Fibroblast of the conjunctiva (primary cell): ENCODE measurements at places on chromosomes 5 and 9.
A peak's percentile ranks its signal among the peaks of the same experiment; 100 is the strongest.

GRCh38 chr9:602716-603115, 238.8 kb upstream of the DMRT1 start:
- no peak for DNase-seq

GRCh38 chr5:162067655-162068411, at the start of gene GABRG2:
TSS of gene GABRG2 (plus strand) at chr5:162067773. CDS start at chr5:162068000, 227 bp downstream.
- DNase-seq: no peak

DNA sequence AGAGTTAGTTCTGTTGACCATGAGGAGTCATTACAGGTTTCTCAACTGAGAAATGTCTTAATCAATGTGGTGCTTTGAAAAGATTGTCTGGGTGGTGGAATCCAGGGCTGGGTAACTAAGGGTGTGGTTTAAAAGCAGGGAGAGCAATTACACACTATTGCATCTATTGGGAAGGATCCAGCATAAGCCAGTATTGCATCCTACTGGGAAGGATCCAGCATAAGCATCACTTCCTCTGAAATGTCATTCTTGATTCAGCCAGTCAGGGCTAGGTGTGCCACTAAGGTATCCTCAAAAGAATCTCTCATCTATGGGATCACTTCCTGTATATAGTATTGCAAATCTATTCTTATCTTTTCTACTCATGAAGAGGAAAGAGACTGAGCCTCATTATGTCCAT, 38.6 kb downstream of the ELOVL7 start:
- DNase-seq: peak; percentile 18

GRCh38 chr5:80083101-80083890, 48.1 kb downstream of the THBS4 start:
- peak; percentile 62 for DNase-seq

- DNase-seq: no peak
These were observed 76.2 kb upstream of the SPIN1 start for GRCh38 chr9:88312045-88312444.

DNA sequence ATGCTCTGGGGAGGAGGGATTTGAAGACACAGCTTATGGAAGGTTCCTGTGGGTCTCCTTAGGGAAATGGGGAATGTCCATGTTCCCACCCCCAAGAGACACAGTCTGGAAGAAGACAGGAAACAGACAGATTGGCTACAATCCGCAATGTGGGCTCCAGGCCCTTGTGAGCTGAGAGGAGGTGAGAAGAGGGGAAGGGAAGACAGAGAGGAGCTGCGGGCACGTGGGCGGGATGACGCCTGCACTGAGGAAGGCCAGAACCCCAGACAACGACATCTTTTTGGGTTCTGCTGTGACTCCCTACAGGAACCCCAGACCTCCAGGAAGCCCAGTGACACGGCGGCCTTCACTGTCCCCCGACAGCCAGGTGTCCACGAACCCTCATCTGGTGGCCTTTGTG, 29.9 kb upstream of the NKD2 start:
- no peak for DNase-seq

- no peak for DNase-seq
These were observed 121.1 kb downstream of the LMNB1 start for GRCh38 chr5:126897851-126898630.

- no peak for DNase-seq
These were observed 241.9 kb upstream of the TLE4 start for GRCh38 chr9:79329861-79330260.

- no peak for DNase-seq
These were observed 63.6 kb downstream of the ICE1 start for GRCh38 chr5:5486122-5486521.

DNA sequence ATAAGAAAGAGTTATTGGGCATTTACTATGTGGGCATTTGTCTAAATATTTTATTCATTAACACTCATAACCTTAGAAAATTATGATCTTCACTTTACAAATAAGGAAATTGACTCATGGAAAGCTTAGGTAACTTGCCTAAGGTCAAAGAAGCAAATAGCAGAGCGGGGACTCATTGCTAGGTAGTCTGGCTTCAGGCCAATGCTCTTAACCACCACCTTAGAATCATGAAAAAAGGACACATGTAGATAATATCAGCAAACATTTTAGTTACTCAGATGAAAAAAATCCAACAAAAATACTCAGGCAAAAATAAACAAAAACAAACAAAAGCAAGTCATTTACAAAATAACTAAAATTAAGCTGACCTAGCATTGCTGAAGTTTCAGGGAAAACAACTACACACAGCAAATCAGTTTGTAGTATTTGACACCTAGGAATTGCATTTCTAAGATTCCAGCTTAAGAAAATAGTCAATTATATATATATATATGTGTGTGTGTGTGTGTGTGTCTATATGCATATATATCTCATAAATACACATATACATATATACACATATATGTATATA, 166.0 kb downstream of the HMHB1 start:
- DNase-seq: no peak

DNA sequence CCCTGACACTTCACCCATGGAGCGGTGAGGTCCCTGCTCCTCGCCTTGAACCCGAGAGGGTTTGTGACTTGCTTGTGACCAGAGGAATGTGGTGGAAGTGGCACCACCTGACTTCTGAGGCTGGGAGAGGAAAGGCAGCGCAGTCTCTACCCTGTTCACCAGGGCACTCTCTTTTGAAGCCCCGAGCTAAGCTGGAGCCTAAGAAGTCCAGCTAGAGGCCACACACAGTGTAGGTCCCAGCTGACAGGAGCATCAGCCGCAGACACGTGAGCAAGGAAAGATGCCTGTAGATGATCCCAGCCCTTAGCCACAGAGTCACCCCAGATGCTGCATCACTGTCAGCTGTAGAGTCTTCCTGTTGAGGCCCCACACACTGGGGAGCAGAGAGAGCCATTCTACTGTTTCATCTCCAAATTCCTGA, 1.7 kb upstream of the ANGPTL2 start:
- no peak for DNase-seq

GRCh38 chr5:74641735-74642542, 1.4 kb upstream of the ENC1 start:
- peak; percentile 73 for DNase-seq

- no peak for DNase-seq
These were observed 65.2 kb upstream of the MAP1B start for GRCh38 chr5:72042097-72042496.

DNA sequence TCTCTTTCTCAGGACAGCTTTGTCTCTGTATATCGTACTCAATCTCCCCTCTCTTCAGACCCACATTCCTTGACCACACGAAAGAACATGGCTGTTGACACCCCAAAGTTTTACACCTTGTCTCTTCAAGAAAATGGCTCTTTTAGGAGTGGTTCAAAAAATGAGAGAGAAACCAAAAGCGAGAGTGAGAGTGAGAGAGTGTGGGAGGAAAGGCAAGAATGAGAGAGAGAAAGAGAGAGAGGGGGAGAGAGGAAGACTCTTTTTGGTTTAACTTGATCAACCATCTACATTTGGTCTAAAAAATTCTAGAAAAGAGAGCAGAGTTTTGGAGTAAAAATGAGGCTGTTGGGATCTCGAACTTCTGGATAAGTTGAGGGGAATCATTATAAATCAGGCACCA, 581.8 kb upstream of the WWC1 start:
- DNase-seq: no peak

- DNase-seq: no peak
These were observed 94.9 kb downstream of the DENND1A start for GRCh38 chr9:123834889-123835562.

DNA sequence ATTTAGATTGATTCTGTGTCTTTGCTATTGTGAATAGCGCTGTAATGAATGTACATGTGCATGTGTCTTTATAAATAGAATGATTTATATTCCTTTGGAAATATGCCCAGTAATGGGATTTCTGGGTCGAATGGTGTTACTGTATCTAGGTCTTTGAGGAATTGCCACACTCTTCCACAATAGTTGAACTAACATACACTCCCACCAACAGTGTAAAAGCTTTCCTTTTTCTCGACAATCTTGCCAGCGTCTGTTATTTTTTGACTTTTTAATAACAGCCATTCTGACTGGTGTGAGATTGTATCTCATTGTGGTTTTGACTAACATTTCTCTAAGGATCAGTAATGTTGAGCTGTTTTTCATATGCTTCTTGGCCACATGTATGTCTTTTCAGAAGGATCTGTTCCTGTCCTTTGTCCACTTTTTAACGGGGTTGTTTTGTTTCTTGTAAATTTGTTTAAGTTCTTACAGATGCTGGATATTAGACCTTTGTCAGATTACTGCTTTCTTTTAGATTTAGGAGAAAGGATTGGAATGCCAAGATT, 125.0 kb upstream of the NR5A1 start:
- DNase-seq: peak; percentile 33

- no peak for DNase-seq
These were observed 76.3 kb downstream of the ZNF608 start for GRCh38 chr5:124669956-124670721.

DNA sequence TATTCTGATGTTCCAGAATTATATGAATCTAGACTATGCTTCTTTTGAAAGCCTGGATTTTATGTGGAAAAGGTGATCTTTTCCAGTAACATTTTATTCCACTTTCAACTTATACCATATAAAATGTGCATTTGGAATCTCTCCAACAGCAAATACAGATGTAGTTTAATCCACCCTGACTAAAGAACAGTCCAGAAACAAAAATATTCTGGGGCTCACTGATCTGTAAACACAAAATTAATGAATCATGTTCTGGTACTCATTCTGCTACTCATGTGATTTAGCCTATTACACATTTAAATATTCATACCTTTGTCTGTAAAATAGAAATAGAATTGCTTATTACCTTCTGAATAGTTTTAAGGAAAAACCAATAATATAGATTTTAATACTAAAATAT, 125.8 kb downstream of the ARRDC3 start:
- DNase-seq: no peak

DNA sequence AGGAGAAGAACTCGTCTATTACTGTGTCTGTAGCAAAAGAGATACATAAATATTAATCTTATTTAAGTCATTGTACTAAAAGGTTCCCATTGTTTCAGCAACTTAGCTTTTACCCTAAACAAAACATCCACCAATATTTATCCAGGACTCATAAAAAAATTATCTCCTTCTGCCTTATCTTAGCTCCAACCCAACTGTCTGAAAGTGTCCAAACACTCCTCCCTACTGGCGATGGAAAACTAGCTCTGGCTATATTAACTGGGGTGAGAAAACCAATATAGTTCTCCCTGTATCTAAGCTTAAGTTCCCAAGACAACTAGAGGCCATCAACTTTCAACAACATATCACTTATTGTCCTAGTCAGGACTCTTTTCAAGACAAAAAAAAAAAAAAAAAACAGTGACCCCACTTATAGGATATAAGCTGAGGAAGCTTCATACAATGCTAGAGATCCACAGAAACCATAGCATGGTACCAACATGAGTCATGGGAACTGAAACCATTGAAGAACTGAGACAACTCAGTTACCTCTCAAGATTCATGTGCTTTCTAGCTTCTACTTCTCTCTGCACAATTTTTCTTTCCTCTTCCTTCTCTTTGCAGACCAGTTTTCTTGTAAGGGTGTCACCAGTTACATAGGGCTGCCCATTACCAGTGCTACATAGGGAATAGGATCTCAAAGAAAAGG, 150.7 kb upstream of the RASA1 start:
- DNase-seq: no peak

DNA sequence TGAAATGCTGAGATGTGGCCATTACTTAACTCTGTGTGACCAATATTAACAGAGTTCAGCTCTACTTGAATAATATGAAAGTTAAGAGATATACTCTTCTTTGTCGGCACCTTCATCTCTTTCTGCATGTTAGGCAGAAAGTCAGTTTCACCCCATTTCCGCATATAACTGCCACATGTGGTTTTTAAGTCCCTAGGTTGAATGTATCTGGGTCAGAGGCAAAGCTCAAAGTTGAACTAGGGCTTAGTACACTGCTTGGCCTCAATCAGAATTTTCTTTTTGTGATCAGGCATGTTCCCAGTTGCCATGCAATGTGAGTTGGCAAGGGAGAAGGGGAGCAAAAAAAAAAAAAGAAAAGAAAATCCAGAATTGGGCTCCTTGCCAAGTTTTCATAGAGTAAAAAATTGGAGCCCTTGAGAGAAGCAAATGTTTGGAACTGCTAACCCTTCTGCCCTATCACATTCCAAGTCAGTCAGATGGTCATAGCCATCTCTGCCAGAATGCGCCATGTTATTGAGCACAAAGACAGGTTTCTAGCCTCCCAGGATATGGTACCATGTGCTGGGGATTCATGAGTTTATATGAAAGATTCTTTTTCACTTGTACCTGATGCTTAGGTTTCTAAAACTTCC, 251.2 kb upstream of the RORB start:
- no peak for DNase-seq

DNA sequence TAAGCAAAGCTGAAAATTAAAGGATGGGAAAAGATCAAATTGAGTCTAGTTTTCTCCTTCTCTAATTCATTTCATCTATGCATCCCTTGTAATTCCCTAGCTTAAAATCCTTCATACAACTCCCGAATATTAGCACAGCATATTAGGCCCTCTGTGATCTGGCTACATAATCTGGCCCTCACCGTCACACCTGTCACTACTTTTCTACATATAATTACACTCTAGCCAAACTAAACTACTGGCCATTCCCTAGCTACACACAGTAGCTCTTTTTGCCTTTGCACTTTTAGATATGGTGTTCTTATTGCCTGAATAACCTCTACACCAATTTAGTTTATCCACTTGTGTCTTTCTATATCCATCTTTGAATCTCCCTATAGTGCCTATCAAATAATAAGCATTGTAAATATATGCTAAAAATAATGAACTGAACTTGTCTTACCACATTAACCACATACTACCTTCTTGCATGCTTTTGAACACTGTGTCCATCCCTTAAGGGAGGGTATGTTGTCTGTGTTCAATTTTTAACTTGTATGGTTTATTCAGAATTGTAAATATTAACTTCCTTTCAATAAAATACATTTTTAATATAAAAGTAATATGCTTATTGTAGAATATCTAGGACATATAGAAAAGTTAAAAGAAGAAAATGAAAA, 15.9 kb downstream of the RANBP6 start:
- no peak for DNase-seq

DNA sequence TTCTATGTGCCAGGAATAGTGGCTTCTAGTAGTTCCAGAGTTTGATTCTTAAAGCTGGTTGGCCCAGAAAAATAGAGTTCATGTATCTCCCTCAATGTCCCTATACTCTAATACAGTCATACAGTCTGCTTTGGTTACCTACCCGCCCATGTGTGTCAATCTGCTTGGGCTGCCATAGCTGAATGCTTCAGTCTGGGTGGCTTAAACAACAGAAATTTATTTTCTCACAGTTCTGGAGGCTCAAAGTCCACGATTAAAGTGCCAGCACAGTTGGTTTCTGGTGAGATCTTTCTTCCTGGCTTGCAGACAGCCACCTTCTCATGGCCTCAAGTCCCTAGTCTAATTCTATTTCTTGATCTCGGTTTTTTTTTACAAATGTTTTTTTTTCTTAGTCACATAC, 1739.0 kb downstream of the MAT2B start:
- no peak for DNase-seq

- DNase-seq: peak; percentile 86
These were observed 121.3 kb downstream of the LHFPL2 start for GRCh38 chr5:78527054-78527859.

DNA sequence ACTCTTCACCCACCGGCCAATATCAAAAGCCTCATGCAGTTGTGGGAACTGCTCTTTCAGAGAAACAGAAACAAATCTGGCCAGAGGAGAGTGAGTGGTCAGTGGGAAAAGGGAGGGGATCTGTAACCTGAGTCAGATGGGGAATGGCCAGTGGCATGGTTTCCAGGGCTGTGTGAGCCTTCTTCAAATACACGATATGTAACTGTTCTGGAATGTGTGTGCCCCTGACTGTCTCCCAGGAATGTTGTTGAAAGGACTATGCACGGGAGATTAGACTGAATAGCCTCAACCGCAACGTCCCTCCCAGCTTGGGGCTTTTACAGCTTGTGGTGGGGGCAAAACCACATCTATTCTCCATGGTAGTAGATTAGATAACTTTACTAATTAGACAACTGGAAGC, 60.8 kb downstream of the SH3TC2 start:
- peak; percentile 82 for DNase-seq
